ENCODE measurements at places on chromosomes 7 and 10.

DNA sequence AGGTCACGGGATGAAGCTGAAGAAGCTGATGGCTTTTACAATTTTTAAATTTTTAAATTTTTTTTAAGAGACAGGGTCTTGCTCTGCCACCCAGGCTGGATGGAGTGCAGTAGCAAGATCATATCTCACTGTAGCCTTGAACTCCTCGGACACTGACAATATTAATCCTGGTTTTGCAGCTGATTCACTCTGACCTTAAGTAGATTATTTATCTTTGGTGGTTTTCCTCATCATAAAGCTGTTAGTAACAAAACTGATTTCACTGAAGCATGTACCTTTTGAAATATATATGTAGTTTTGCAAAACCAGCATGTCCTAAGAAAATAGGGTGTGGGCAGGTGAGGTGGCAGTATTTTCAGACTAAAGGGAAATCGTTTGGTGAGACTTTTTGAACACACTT is 56.0 kb downstream of the DYNC2I1 start:
- peaks cover 24% of the 10 kb centered on the region for H3K36me3 ChIP-seq
- DNase-seq = no peak
- no peaks in the 10 kb centered on the region for H3K27me3 ChIP-seq
- H3K4me3 ChIP-seq = no peak overlapping the region
- no peaks in the 10 kb centered on the region for H3K4me1 ChIP-seq

DNA sequence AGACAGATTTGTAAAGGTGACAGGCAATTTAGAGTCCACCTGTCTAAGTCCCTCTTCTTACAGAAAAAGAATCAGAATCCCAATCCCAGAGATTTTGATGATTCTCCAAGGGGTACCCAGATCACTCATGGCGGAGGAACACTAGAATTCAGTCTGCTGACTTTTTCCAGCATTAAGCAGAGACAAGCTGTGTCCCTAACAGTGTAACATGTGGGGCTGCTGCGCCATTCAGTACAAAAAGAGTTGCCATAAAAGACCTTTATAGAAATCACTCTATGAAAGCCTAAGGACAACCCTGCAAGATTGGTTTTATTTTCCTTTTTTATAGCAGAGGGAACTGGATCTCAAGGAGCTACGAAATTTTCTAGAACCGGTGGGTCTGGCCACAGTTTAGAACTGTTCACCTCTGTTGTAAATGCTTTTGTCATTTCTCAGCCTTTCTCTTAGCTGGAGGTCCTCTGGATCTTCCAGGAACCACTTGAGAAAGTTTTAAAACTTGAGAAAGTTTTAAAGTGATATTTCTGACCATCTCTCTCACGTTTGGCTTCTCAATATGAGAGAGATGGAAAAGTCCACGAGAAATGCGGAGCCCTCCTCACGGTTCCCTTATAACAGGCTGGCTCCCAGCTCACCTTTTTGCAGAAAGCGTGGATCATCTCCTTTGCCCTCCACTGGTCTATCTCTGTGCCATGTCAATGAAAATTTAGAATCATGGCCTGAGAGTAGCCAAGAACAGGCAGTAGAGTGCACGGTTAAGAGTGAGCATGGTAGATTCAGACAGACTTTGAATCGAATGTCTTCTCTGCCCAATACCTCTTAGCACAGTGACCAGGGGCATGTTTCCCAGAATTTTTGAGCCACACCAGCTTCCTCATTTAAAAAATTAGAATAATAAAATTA is 826 bp downstream of the GIMAP7 start:
- H3K4me1 ChIP-seq = peaks cover 44% of the 10 kb centered on the region
- H3K36me3 ChIP-seq = peaks cover 63% of the 10 kb centered on the region
- DNase-seq = peak; percentile 43
- peak overlapping the region; percentile 99 for H3K27ac ChIP-seq

- H3K27me3 ChIP-seq = no peaks in the 10 kb centered on the region
- no peak overlapping the region for H3K27ac ChIP-seq
- no peak overlapping the region for H3K4me3 ChIP-seq
- no peak for DNase-seq
Observed at GRCh38 chr7:156017916-156018700, 205.8 kb upstream of the SHH start.

- peaks cover 29% of the 10 kb centered on the region for H3K4me1 ChIP-seq
- H3K4me3 ChIP-seq = no peak overlapping the region
- no peak for DNase-seq
- peaks cover 5% of the 10 kb centered on the region for H3K27me3 ChIP-seq
- H3K36me3 ChIP-seq = peaks cover 9% of the 10 kb centered on the region
- H3K27ac ChIP-seq = no peak overlapping the region
Observed at GRCh38 chr10:132584081-132584480, 46.5 kb downstream of the INPP5A start.

- no peak for DNase-seq
- no peaks in the 10 kb centered on the region for H3K27me3 ChIP-seq
- H3K36me3 ChIP-seq = no peaks in the 10 kb centered on the region
- H3K4me1 ChIP-seq = no peaks in the 10 kb centered on the region
Observed at GRCh38 chr10:44172883-44173607, 211.9 kb downstream of the CXCL12 start.

- no peaks in the 10 kb centered on the region for H3K27me3 ChIP-seq
- peaks cover 50% of the 10 kb centered on the region for H3K36me3 ChIP-seq
- no peak overlapping the region for H3K4me3 ChIP-seq
- no peak overlapping the region for H3K27ac ChIP-seq
- H3K4me1 ChIP-seq = peaks cover 12% of the 10 kb centered on the region
Observed at GRCh38 chr7:67100956-67101361, 104.3 kb downstream of the TYW1 start.

DNA sequence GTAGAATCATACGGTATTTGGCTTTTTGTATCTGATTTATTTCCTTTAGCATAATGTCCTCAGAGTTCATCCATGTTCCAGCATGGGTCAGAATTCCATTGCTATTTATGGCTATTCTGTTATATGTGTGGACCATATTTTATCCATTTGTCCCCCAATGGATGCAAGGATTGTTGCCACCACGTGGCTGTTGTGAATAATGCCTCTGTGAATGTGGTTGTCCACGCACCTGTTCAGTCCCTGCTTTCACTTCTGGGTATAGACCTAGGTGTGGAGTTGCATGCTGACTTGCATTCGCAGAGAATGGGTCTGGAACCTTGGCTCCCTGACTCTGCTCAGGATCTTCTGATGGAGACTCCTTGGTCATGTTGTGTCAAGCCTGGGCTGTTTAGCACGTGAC is 199.9 kb downstream of the CAMK1D start:
- H3K4me3 ChIP-seq = no peak overlapping the region
- no peak for DNase-seq
- peaks cover 7% of the 10 kb centered on the region for H3K36me3 ChIP-seq
- no peaks in the 10 kb centered on the region for H3K27me3 ChIP-seq
